ENCODE measurements at places on chromosomes 4 and X.

- DNase-seq, result no peak
These were observed 7.2 kb downstream of the RPL9 start for GRCh38 chr4:39451423-39452023.

- DNase-seq, result no peak
These were observed 327.1 kb upstream of the GIMD1 start for GRCh38 chr4:106695501-106696262.

DNA sequence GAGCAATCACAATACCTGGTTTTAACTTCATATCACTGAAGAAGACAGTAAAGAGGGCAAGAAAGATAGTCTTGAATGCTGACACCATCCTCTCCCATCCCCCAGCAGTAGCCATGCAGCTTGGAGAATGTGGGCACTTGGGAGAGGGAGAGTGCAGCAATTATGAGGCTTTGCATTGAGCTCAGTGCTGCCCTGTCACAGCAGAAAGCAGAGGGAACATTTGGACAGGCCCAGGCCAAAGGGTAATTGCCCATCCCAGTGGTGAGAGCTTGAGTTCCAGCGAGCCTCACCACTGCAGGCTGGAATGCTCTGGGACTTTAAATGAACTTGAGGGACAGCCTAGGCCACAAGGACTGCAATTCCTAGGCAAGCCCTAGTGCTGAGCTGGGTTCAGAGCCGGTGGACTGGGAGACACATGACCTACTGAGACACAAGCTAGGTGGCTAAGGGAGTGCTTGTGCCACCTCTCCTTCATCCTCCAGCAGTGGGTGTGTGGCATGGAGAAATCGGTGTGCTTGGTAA, 36.3 kb downstream of the CORIN start:
- DNase-seq, result no peak

DNA sequence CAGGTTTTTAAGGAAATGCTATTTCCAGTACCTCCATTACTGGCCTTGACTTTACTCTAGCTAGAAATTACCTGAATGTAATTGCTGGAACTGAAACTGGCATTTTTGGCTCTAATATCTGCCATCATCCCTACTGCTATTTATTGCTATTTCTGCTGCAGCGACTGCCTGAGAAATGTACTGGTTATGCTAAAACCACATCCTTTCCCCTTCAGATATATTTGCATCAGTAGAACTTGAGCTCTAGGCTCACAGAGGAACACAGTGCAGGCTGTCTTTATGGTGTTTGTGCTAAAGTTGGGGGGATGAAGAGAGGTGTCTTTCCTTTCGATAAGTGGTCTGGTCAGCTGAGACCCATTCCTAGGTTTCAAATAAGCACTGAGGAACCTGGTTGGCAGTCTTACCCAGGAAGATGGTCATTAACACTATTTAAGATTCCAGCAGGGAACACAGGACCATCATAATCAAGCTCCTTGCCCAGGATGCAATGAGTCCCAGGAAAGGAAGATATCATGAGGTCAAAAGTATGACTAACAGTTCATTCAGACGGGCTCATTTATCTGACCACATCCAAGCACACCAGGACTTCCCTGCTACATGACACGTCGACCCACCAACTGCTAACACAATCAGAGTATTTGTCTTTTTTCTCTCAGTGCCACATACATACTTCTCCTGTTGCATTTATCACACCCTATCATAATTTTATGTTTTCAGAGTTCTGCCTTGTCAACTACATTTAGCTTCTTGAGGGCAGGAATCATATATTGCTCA, 137.4 kb downstream of the GABRA3 start:
- no peak for DNase-seq

DNA sequence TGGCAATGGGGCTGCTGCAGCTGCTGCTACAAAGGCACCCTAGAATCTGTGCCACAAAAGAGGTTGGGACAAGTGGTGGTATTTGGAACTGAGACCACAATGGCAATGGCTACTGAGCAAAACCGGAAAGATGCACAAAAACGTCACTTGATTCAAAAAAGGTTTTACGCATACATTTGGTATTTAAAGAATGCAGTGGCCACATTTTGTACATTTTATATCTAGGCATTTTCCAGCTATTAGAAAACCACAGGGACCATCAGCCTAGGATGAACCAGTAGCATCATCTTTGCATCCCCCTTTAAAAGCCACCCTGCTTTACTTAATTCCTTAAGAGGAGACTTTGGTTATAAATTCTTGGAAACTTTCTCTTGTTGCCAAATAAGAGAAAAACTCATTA, 104.8 kb upstream of the CXCL13 start:
- no peak for DNase-seq

DNA sequence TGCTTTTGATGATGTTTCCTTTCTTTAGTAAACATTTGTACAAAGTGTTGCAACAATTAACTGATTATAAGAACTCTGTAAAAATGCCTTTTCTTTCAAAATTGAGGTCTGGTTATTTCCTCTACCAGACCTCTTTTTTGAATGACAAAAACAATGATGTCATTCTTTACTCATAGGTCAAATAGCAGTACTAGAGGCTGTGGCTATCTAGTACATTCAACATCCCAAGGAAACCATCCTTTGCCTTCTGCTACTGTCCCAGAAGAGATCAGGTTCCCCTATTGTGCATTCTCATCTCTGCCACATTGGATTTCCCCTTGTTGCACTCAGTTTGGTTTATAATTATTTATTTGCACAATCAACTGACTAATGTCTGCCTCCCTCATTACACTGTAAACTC, 19.1 kb upstream of the MAD2L1 start:
- peak; percentile 36 for DNase-seq

DNA sequence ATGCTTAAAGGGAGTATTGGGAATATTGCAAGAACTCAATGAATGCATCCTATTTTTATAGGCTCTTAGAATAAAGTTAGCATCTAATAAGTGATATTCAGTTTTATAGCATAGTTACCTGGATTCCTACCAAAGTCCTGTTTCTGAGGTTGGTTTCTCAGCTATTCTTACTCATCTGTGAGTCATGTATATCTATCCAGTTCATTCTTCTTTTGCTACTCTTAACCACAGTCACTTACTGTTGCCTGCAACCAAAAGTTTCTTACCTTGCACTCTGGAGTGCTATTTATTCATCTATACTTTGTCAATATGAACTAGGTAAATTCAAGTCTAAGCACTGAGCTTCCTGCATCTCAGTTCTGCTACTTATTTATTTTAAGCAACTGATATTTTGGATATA, 322.5 kb downstream of the HS3ST1 start:
- DNase-seq, result no peak

- DNase-seq, result peak; percentile 57
These were observed 156.6 kb upstream of the SCML1 start for GRCh38 chrX:17580539-17581152.

Measured in HCEC 1CT (cell line).